ENCODE measurements at places on chromosomes 2 and 18. TPM values are rescaled to one million over a fixed set of nuclear protein-coding genes. Genes with fewer than 3 reads are reported as not detected.

CPLX4 gene
- not detected for total RNA-seq

GNLY gene
- total RNA-seq: 0.95 TPM

TOGARAM2 gene
- total RNA-seq: 3.5 TPM

GPBAR1 gene
- 49.3 TPM for total RNA-seq

MYOM1 gene
- total RNA-seq: 138 TPM

CRYGC gene
- not detected for total RNA-seq

CCNYL1 gene
- 9.7 TPM for total RNA-seq

- no peak for DNase-seq
Observed at GRCh38 chr2:240328526-240328925, 106.9 kb upstream of the GPC1 start.

GRCh38 chr2:12498704-12499103 lies 218.0 kb upstream of the TRIB2 start:
- no peak for DNase-seq

GRCh38 chr2:205586626-205587025 lies 95.7 kb upstream of the NRP2 start:
- no peak for DNase-seq

GRCh38 chr2:203612246-203612645 lies 77.1 kb upstream of the RAPH1 start:
- peak; percentile 36 for DNase-seq

- no peak for DNase-seq
Observed at GRCh38 chr2:118856978-118857676, 9.7 kb upstream of the EN1 start.

DNA sequence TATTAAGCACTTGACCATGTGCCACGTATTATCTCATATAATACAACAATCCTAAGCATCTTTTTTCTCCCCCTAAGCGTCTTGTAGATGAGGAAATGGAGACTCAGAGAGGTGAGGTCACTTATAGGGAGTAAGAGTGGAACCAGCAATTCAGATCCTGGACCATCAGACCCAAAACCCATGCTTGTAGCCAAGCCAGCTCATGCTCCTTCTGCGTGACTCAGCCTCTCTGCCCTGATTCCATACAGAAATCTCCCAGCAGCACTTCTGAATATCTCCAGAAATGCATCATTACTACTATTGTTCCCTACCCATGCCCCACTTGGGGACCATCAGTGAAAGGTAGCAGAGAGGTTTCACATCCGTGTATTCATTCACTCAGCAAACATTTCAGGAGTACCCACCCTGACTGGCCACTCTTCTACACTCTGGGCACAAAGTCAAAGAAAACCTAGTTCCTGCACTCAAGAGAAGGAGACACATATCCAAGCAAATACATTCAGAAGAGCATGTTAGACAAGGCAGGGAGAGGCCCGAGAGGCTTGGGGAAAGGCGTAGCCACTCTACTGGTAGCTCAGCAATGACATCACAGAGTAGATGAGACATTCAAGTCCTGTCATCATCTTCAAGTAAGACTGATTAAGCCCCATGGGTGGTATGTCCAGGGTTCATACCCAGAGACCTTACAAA lies 141.9 kb downstream of the MTCL1 start:
- no peak for DNase-seq

GRCh38 chr18:68439642-68440041 lies 275.3 kb downstream of the TMX3 start:
- DNase-seq: no peak

GRCh38 chr2:215755641-215756345 lies 257.6 kb downstream of the MREG start:
- no peak for DNase-seq

DNA sequence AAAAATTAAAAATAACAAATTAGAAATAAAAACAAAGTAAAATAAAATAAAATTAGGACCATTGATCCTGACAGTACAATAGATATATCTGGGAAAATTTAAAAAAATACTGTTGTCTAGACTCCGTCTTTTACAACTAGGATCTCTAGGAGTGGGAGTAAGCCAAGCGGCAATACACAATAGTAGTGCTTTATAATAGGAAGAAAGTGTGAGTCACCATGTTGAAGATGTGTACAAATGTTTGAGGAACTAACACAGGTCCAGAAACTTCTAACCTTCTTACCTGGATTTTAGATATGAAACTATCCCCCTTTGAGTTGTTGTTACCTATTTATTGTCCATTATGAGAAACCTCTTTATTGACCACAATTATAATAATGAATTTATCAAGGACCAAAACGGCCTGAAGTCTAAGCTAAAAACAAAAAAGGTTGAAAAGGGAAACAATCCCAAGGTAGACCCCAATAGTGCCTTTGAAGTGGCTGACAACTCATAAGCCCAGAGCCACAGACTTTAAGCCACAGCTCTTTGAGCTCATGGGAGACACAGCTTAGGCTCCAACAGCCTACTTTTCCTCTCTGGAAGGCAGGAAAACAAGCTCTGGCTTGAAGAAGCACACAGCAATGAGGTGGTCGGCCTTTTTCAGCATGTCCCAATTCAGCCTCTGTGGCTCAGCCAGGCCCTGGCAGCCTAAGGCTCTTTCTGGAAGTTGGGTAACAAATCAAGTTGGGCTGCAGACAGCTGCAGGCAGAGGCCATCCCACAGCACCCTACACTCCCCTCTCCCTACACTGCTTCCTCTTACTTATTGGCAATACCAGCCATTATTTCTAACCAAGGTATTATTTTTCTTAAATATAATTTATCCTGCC lies 62.9 kb downstream of the AQP4 start:
- no peak for DNase-seq

- DNase-seq: peak; percentile 4
Observed at GRCh38 chr2:128577141-128577930, 258.7 kb upstream of the HS6ST1 start.

DNA sequence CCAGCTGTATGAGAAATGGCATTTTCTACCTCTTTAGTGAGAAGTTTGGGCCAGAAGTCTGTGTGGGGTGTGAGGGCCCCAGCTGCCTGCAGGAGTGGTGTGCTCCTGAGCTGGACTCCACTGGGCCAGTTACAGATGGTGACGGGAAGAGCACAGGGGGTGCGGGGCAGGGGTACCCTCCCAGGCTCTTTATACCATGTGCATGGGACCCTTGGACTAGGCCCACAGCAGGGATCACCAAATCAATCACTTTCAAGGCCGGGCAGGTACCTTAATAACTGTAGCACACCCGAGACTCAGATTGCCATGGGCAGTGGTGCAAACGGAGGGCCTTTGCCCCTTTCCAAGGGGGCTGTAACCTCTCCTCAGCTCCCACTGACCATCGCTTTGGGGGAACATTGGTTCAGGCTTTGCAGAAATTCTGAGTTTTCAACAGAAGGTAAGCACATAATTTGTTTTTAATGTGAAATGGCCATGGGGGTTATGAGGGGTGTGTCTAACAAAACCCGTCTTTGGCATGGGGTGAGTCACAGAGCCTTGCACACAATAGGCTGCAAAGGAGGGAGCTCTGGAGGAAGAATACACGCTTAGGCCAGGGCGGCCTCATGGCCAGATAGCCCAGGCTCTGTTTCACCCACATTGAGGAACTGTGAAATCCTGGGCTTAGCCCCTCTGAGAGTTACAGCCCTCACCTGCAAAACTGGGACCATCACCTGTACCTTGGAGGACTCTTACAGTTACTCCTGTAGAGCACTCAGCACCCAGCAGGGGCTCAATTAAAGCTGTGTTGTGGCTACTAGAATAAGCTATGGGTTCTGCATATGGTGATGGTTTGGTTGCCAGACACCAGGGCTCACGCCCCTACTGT lies 141.0 kb upstream of the BCL2L11 start:
- no peak for DNase-seq

DNA sequence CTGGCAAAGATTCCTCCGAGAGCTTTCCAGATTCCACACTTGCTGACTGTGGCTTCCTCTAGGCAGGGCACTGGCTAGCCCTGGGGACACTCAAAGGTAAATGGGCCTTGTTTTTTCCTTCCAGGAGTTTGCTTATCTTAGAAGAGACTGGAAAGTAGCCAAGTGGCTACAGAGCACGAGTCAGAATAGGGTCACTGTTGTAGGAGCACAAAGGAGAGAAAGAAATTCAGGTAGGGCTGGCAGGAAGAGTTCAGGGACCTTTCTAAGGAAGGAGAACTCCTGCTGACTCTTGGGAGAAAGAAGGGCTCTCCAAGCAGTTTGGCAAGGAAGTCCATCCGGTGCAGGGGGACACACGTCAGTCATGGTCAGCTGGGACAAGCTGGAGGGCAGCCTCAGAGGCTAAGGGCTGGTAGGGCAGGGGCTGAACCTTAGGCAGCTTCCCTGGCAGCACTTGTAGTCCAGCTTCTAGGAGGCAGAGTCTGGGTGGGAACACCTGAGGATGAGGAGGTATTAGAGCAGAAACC lies 39.5 kb downstream of the NIFK start:
- DNase-seq: peak; percentile 48

- DNase-seq: no peak
Observed at GRCh38 chr2:9137379-9138150, 69.0 kb upstream of the ASAP2 start.

DNA sequence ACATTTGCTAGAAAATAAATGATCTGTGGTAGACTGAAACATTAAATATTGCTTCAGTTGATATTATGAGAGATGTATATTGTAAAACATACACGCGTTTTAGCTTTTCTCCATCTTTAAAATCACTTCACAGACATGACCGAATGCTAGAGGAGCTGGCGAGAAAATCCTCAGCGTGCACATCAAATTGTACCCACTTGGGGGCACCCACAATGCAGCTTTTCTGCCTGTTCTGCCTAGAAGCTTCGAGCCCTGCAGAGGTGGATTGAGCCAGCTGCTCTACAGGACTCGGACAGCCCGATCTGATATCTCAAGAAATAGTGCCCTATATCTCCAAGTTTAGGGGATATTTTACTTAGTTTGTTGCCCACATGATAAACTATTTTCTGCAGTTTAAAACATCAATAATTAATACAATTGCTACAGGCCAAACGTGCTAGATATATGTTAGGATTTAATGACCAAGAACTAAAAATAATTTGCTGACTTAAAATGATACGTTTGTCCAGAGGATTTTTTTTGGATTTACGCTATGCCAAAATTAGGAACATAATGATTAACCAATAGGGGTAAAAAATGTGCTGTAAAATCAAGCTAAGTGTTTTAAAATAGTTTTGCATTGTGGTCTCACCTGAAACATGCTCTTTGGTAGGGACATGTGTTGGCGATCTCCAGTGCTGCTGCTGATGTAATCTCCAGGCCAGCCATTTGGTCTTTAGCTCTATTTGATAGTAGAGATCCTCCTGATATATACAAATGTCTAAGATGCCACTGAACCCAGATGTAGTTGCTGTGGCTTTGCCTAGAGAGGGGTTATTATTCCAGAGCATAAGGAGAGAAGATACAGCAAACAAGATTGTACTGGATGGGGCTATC lies 22.3 kb upstream of the ATP5MC3 start:
- peak; percentile 48 for DNase-seq

Measured in mucosa of gallbladder (tissue), 1 donor.